ENCODE measurements at places on chromosomes 3 and 15.

- DNase-seq, result no peak
These were observed 10.5 kb upstream of the ANO10 start for GRCh38 chr3:43632269-43632733.

DNA sequence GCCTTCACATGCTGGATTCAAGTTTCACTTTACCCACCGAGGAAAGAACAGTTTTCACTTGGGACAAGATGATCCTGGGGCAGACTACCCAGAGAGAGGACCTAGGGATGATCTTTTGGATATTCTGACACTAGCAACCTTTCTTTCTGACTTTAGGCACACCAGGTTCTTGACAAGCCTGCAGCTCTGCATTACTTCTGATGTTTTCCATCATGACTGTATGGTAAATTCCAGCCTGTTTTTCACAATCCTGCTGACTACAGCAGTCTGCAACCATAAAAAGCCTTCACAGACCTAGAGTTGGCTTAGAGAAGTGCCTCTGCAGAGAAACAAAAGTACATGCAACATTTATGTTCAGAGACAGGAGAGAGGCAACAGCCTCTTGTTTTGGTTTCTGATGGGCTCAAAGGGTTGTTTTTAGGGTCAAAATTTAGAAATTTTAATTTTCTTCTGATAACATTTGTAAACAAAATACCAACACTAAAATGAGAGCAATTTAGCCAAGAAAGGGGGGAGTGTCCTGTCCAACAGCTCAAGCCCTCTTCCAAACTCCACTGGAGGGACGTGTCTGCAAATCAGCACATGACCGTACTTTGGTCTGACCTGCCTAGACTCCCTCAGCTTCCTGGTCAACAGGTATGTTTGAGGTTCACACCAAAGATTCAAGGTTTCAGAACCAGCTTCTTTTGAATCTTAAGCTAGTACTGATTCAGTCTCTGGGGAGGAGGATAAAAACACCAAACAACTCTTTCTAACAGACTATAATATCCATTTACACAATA lies 799 bp downstream of the ABI3BP start:
- no peak for DNase-seq

DNA sequence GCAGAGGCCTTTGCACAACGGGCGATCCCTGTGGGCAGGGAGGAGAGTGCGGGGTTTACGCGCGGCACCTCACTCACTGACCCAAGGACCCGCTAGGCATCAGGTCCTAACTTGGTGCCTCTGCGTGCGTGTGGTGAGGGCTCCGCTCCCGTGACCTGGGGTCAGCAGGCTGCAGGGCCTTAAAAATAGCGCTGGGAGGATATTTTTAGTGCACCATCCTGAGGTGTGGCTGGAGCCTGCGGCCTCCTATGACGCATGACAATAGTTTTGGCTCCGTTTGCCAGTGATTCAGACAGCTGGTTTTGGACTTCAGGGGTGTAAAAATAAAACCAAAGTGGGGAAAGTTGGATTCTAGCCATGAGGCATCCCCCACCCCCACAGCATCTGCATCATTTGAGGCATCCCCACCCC lies 139.0 kb downstream of the FAM43A start:
- no peak for DNase-seq

DNA sequence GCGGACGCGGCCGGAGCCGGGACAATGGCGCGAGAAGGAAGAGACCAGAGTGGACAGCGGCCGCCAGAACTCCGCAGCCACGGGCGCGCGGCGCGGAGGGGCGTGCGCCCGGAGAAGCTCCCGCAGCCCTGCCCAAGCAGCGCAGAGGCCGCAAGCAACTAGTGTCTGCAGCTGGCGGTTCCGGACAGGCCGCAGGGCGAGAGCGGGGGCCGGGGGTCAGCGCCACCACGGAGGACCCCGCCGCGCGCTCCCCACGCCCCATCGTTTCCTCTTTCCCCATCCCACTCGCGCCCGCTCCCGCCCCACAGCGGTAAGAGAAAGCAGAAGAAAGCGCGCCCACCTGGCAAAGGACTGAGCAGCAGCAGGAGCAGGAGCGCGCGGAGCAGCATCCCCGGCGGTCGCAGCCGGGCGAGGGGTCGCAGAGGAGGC lies 440 bp downstream of the PRTG start:
- no peak for DNase-seq

DNA sequence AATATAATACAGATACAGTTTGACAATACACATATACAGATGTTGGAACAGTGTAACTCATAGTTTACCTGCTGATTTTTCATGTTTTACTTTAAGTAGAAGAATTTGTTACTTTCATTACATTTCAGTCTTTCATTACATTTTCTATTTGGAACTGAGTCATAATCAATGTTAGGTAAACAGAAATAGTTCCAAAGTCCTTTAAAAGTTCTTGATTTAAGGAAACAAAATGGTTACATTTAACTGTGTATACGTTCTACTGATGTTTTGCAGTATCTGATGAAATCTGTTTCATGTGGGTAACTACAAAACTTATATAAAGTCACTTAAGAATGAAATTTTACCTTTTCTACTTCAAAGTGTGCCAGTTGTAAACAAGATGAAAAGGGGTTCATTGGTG lies 721.2 kb downstream of the NAALADL2 start:
- no peak for DNase-seq

DNA sequence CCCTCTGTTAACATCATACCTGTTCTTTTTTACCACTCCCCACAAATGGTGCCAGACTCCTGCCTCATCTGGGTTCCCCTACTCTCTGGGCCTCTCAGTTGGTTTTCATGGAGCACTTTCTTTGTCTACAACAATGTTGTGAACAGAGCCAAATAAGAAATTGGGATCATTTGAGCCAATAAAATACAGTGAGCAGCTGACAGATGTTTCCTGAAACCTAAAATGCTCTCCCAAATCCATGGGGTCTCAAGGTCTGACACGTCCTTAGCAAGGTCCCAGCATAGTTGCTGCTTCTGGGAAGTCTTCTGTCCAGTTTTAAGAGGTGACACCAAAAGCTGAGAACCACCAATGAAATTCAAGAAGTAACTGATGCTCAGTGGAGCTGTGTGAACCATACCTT lies 1.7 kb downstream of the NMNAT3 start:
- DNase-seq, result no peak

GRCh38 chr15:74955017-74955416 lies 1.6 kb downstream of the RPP25 start:
- no peak for DNase-seq

- DNase-seq, result no peak
These were observed 32.7 kb downstream of the DENND4A start for GRCh38 chr15:65759441-65759840.

GRCh38 chr15:73758461-73758860 lies 5.3 kb upstream of the INSYN1 start:
- no peak for DNase-seq

- no peak for DNase-seq
These were observed 65.2 kb downstream of the MYLK start for GRCh38 chr3:123818921-123819429.

GRCh38 chr3:128498901-128499530 lies 6.0 kb upstream of the GATA2 start:
- no peak for DNase-seq

DNA sequence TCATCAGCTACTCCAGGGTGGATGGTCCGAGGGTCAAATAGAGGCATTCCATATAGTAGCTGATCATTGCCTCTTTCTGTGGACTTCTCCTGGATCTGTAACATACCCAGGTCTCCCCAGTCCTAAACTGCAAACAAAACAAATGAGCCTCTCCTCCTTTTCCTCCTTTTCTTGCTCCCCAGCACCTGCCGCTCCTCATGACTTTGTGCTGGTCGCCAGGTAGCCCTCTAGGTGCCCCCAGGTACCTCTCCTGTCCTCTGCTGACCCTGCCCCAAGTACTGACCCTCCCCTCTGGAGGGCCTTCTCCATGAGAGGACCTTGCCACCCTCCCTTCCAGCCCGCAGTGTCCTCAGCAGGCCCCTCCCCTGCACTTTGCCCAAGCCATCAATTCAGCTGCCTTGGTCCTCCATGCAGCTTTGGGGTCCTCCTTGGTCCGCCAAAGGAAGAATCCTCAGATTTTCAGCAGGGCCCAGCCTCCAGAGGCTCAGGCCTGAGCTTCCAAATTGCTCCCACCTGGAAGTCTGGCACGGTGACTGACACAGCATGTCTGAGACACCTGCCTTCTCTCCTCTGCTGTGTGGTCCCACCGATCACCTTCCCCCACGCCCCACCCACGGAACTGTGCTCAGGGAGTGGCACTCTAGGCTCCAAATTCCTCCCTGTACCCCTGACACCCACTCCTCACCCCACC lies 111.0 kb downstream of the LRRK1 start:
- no peak for DNase-seq

DNA sequence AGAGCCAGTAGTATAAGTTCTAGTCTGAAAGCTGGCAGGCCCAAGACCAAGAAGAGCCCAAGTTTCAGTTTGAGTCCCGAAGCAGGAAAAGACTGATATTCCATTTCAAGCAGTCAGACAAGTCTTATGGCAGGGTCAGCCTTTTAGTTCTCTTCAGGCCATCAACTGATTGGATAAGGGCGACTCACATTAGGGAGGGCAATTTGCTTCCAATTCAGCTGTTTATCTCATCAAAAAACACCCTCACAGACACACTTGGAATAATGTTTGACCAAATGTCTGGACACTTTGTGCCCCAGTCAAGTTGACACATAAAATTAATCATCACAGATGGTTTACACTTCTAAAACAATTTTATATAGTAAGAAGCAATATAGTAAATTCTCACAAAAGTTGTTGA lies 69.7 kb downstream of the UBE2E2 start:
- no peak for DNase-seq

DNA sequence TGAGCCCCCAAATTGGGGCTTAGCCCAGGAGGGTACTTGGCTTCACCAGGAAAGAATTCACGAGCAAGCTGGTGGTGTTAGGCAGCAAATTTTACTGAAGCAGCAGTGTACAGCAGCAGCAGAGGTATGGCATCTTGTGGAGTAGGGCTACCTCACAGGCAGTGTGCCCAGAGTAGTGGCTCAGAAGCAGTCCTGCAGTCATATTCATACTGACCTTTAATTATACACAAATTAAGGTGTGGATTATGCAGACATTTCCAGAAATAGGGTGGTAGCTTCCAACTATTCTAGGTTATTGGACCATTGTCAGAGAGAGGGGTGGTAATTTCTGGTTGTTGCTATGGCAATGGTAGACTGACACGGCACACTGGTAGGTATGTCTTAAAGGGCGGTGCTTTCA lies 20.7 kb upstream of the CADPS start:
- no peak for DNase-seq

DNA sequence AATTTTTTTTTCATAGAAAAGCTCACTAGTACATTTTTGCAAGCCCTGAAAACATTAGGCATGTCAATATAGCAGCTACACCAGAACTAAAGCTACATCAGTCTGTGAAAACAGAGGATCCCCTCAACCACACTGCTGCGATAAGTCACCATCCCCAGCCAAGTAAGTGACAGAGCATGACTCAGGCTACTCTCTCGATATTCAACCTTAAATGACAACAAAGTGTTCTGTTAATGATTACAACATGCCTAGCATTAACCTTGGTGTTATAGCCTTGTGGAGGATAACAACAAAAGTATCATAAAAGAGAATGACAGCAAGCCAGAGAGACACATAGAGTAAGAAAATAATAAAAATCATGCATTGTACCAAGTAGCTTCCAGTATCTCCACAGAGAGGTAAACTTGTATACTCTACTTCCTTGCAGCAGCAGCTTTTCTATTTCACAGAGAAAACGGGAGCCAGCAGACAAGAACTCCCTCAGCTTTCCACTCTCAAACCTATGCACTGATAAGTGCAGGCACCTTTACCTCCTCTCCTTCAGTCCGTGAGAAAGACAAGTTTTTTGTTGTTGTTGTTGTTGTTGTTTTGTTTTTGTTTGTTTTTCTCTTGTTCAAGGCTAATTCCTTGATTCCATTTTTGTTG lies 76.6 kb downstream of the GBE1 start:
- DNase-seq, result no peak

- no peak for DNase-seq
These were observed 70.1 kb upstream of the MEF2A start for GRCh38 chr15:99495430-99496301.
